Diencephalon (tissue), 1 donor: ENCODE measurements at places on chromosomes 6 and 20. TPM values are rescaled to one million over a fixed set of nuclear protein-coding genes. Genes with fewer than 3 reads are reported as not detected.

HRH3 gene
- 2.3 TPM for total RNA-seq

CDH26 gene
- total RNA-seq: 0.69 TPM

MTO1 gene
- total RNA-seq: 26.8 TPM

NMBR gene
- 9.7 TPM for total RNA-seq

RIMS4 gene
- 48.2 TPM for total RNA-seq

AVP gene
- 51.9 TPM for total RNA-seq

DEFB132 gene
- not detected for total RNA-seq

TNNC2 gene
- not detected for total RNA-seq

FNDC11 gene
- total RNA-seq: 3.5 TPM

MATN4 gene
- 4.8 TPM for total RNA-seq

CTCFL gene
- 0.23 TPM for total RNA-seq

SLC35F1 gene
- total RNA-seq: 121 TPM

LRRC73 gene
- total RNA-seq: 5.3 TPM

SLC22A2 gene
- total RNA-seq: 0.46 TPM

CCM2L gene
- total RNA-seq: 3.7 TPM

CCN6 gene
- not detected for total RNA-seq

POM121L2 gene
- total RNA-seq: not detected

PTGIS gene
- 11.1 TPM for total RNA-seq

BMP5 gene
- total RNA-seq: 5.5 TPM

TRAPPC3L gene
- 0.69 TPM for total RNA-seq

ELOVL2 gene
- total RNA-seq: 35.3 TPM

SYNGAP1 gene
- total RNA-seq: 27.7 TPM

MMP24 gene
- total RNA-seq: 80.5 TPM

PGBD1 gene
- 17.8 TPM for total RNA-seq

MUC22 gene
- total RNA-seq: not detected

PDYN gene
- total RNA-seq: 35.5 TPM

MAK gene
- 2.1 TPM for total RNA-seq

CD40 gene
- 0.92 TPM for total RNA-seq

LEMD2 gene
- total RNA-seq: 31.8 TPM

VSX1 gene
- total RNA-seq: 0.46 TPM

CLPSL2 gene
- total RNA-seq: not detected

SRMS gene
- not detected for total RNA-seq

MYT1 gene
- 11.3 TPM for total RNA-seq

MOCS3 gene
- 8.1 TPM for total RNA-seq

OXT gene
- total RNA-seq: 46.4 TPM

ASIP gene
- total RNA-seq: not detected

GJA1 gene
- 218 TPM for total RNA-seq

LAMA2 gene
- 13.1 TPM for total RNA-seq

CITED2 gene
- 44.3 TPM for total RNA-seq

GRIK2 gene
- total RNA-seq: 139 TPM
